ENCODE measurements at places on chromosomes 4 and X. TPM values are rescaled to one million over a fixed set of nuclear protein-coding genes. Genes with fewer than 3 reads are reported as not detected.

- DNase-seq: peak; percentile 35
Observed at GRCh38 chr4:165398570-165398969, 19.8 kb downstream of the CPE start.

GRCh38 chr4:113499696-113500095 lies 261.8 kb downstream of the CAMK2D start:
- DNase-seq: no peak

Gene OTOP1
- total RNA-seq: not detected

DNA sequence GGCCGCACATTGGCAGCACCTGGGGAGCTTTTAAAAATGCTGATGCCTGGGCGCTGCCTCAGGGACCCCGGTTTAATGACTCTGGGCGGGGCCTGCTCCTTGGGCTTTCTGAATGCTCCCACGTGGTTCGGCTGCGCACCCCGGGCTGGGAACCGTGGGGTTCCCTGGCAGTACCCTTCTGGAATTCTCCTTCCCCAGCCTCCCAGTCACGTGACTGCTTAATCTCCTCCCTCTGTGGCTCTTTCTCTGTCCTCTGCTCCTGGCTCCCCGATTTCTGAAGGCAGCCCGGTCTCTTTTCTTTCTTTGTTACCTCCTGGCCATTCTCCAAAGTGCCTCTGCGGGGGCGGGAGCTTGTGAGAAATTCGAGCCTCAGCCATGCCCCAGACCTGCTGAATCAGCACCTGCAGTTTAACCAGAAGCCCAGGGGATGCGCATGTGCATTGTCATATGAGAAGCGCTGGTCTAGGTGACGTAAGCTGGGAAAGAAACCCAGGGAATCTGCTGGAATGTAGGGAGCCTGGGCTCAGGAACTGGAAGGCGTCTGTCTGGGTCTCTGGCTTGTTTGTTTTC lies 16.6 kb downstream of the CLCN4 start:
- peak; percentile 86 for DNase-seq

Gene TMPRSS11E
- 5.8 TPM for total RNA-seq

DNA sequence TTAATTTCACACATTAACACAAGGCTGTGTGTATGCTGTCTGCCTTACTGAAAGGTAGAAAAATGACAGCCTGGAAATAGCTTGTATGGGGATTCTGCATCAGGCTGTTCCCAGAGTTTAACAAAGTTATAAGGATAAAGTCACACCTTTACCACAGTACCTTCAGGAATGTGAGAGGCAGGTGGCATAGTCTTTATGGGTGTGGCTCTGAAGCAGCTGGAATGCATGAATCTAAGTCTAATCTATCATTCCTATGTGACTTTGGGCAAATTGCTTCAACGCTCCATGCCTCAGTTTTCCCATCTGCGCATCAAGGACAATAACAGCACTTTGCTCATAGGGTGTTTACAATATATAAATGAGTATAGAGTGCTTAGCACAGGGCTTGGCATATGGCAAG lies 84.2 kb upstream of the EGFL6 start:
- DNase-seq: no peak

DNA sequence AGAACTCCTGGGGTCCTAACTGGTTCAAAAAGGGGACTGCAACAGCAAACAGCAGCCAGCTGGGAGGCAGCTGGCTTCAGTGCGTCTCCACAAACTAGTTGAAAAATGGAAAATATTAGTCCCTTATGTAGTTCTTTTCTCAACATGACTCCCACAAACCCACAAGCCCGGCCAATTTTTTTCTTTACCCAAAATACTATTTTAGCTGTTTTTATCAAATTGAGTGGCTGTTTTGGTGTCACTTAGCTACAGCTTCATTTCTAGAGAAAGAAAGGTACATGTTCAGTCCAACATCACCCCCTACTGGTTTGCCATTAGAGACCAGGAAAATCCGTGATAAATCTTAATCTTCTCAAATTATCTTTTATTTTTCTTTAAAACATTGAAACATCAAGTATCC lies 97.2 kb downstream of the GUCY2F start:
- peak; percentile 21 for DNase-seq

DNA sequence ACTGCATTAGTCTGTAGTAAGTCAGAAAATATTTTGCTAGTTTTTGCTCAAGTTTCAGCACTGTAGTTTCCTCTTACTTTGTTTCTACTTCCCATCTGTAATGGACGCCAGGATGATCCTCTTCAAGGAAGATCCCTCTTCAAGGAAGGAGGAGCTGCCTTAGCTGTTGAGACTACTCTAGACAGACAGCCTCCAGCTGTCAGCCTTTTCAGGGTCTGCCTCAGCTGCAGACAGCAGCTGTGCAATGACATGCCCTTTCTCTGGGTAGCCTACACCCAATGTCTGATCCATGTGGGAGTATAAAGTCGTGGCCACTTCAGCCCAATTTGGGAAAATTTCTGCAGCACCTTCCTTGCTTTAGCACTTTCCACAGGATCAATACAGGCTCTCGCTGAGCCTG lies 281.0 kb upstream of the MAOA start:
- DNase-seq: no peak

Gene OPN1MW3
- not detected for total RNA-seq

- DNase-seq: no peak
Observed at GRCh38 chr4:11650801-11651596, 222.3 kb upstream of the HS3ST1 start.

Gene IL9R
- total RNA-seq: 4.3 TPM

DNA sequence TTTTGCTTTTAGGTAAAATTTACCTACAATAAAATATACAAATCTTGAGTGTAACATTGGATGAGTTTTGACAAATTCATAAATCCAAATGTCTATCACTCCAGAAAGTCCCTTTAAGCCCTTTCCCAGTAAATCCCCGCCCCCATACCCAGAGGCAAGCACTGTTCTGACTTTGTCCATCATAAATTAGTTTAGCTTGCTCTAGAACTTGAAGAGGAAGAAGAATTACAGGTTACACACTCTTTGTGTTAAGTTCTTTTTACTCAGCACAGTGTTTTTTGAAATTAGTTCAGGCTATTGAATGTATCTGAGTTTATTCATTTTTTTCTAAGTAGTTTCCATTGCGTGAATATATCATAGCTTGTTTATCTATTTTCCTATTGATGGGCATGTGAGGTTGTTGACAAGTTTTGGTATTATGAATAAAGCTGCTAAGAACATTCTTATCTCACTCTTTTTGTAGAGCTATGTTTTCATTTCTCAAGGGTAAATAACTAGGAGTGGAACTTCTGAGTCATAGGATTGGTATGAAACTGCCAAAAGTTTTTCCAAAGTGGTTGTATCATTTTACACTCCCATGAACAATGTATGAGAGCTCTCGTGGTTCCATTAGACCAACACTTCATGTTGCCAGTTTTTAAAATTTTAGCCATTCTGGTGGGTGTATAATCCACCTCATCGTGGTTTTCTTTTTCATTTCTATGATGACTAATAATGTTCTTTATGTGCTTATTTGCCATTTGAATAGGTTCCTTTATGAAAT lies 22.4 kb upstream of the HPSE start:
- DNase-seq: peak; percentile 64

DNA sequence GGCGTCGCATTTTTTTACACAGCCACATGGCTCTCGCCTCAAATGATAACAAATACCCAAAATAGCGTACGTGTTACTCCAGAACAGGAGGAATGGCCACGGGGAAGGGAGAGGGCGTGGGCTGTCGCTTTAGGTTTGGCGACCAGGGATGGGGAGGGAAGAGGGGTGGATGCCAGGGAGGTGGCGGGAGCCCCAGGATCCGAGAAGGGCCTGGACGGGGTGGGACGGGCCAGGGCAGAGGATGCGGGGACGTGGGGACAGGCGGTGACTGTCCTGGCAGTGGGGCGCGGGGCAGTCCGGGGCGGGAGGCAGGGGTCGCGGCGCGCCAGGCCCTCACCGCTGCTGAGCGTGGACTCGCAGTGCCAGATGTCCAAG lies 631 bp downstream of the TMEM47 start:
- DNase-seq: no peak

Gene GATA1
- total RNA-seq: not detected

DNA sequence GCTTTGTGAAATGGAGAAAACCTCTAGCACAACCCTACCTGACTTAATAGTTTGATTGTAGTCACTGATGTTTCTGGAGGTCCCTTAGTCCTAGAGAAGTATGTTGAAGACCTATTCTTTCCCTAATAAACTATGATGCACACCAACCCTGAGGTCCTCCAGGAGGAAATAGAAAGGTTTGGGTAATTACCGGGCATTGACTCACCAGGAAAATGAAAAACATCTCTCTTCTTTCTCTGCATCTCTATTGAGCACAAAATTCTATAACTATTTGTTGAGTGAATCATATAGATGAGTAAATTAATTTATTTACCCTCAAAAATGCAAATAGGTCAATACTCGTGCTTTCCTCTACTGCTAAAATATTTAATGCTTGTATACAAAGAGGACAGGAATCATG lies 582.4 kb upstream of the FAM241A start:
- no peak for DNase-seq

Gene RHOXF1
- not detected for total RNA-seq

DNA sequence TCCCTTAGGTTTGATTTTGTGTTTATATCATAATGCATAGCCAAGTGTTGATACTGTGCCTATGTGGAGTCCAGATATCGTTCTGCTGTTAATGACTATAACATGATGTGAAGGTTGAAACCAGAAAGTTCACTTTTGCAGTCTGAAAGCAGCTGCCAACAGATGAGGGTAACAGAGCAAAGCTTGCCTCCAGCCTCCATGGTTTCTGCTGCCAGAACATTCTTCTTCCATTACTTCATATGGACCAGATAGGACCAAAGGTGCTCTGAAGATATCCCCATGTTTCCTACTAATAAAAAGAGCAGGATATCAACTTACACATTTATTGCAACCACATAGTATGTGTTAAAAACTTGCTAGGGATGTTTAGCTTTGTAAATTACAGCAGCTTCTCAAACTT lies 394.1 kb downstream of the SPRY1 start:
- DNase-seq: no peak

- DNase-seq: no peak
Observed at GRCh38 chr4:3145234-3145924, 70.9 kb downstream of the HTT start.

GRCh38 chr4:175090116-175090515 lies 172.0 kb downstream of the ADAM29 start:
- DNase-seq: no peak

GRCh38 chrX:10021461-10022272 lies 54.5 kb downstream of the CLDN34 start:
- DNase-seq: no peak

DNA sequence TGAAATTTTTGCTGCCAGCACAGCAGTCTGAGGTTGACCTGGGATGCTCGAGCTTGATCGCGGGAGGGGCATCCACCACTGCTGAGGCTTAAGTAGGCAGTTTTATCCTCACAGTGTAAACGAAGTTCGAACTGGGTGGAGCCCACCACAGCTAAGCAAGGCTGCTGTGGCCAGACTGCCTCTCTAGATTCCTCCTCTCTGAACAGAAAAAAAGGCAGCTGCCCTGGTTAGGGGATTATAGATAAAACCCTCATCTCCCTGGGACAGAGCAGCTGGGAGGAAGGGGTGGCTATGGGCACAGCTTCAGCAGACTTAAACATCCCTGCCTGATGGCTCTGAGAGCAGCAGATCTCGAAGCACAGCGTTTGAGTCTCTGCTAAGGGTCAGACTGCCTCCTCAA lies 314.6 kb downstream of the STPG2 start:
- DNase-seq: peak; percentile 10

Gene NKX6-1
- total RNA-seq: 1.7 TPM

- no peak for DNase-seq
Observed at GRCh38 chr4:109383823-109384222, 49.8 kb upstream of the SEC24B start.

Gene DGKK
- total RNA-seq: under 0.01 TPM

DNA sequence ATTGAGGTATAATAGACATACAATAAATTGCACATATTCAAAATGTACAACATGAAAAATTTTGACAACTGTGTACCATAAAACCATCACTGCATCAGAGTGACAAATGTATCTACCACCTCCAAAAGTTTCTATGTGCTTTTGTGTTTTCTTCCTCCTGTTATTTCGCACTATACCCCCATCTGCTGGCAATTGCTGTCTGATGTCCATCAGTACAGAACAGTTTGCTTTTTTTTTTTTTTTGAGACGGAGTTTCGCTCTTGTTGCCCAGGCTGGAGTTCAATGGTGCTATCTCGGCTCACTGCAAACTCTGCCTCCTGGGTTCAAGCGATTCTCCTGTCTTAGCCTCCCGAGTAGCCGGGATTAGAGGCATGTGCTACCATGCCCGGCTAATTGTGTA lies 154.3 kb upstream of the GIMD1 start:
- DNase-seq: no peak

Gene ARX
- not detected for total RNA-seq

DNA sequence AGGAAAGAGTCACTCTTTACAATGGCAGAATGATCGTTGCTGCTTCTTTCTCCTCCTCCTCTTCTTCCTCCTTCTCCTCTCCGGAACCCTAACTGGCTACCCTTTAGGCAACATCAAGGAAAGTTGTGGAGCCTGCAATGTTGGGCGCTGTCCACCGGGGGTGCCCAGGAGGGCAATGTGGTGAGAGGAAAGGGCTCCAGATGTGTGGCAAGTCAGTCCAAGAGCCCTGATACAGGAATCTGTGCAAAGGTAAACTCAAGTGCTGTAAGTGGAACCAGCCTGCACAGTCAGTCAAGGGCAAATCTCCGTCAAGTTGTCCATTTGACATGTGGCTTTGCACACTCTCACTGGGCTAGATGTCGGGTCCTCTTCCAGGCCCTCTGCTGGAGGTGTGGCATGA lies 2.8 kb downstream of the RTL5 start:
- DNase-seq: no peak

DNA sequence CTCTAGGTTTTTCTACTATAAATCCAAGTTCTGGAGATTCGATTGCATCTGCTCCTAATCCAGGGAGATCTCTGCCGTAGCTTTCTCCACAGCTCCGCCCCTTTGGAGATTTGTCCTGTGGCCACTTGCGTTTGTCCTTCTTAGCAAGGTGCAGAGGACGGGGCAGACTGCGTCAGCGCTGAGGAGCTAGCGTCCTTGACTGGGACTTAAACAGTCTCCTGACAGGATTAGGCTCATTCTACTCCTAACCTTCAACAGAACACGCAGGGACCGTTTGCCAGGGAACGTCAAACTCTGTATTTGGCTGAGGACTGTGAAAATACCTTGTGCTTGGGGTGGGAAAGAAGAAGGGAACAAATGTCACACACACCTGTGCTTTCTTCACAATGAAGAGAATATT lies 38.6 kb downstream of the SORBS2 start:
- DNase-seq: no peak

Gene CMC4
- 13.5 TPM for total RNA-seq

- no peak for DNase-seq
Observed at GRCh38 chr4:4888695-4889094, 29.2 kb downstream of the MSX1 start.

Gene APLN
- total RNA-seq: 1.2 TPM
